ENCODE measurements at places on chromosomes 7 and 10.

DNA sequence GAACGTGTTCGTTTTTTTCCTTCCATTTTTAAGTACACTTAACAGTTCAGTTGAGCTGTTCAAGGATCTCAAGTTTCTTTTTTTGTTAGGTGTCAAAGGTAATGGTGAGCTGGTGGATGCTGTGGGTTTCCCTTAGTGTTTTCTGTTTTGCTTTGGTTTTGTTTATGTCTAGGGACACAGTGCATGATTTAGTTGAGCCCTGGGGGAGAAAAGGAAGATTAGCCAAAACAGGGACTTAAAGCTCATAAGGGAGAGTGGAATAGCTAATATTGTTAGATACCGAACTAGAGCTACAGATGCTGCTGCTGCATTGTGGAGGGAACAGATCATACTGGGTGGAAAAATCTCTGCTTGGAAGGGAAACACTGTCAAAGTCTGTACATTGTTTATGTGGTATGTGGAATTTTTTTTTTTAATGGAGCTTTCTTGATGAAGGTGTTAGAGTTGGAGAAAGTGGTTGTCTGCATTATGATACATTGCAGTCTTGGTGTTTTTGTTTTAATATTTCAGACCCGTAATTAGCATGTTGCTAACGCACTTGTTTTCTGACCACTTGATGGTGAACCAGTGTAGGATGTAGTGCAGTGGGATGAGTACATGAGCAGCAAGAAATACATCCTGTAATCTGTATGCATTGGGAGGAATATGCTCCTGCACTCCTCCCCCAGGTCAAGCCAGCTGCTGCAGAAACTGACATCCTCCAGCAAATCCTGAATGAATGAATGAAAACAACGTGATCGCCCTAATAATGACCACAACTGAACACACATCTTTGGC, 2.1 kb downstream of the GLCCI1 start:
- DNase-seq = no peak

- no peak for DNase-seq
Observed at GRCh38 chr7:19175241-19175640, 30.0 kb upstream of the FERD3L start.

GRCh38 chr7:47505312-47506007, 76.5 kb downstream of the TNS3 start:
- DNase-seq = no peak

DNA sequence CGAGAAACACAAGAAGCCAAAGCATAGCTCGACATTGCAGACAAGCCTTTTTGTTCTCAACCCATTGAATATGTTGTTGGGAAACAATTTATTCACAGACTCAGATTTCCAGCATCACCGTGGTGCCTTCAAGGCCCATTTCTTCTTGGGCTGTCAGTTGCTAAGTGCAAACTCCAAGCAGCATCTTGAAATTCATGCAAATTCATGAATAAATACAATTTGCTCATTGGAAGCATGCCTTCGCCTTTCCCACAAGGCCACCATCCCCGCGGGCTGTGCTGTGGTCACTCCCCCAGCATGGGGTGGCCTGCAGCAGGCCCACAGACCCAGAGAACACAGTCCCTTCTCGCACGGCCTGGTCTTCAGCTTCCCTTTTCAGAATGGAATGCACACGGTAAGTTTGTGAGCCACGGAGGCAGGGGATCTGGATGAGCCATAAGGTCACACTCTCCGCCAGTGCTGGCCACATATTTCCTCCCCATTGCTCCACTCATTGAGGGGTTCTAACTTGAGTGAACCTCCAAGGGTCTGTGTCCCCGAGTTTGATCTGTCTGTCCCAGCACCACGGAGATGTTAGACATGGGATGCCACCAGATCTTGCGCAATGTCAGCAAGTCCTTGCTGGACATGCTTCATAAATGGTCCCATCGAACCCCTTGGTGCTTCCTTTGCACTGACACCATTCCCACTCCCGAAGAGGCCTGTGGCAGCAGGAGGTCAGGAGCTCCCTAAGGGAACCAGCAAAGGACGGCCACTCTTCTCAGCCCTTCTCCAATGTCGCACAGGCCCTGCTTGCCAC, 109.5 kb downstream of the GFRA1 start:
- no peak for DNase-seq

GRCh38 chr7:111650456-111650999, 88.2 kb upstream of the IMMP2L start:
- DNase-seq = no peak

GRCh38 chr7:83362871-83363550, 200.3 kb upstream of the PCLO start:
- no peak for DNase-seq

- DNase-seq = no peak
Observed at GRCh38 chr7:18450019-18450418, 45.5 kb upstream of the HDAC9 start.

GRCh38 chr7:149147752-149148653, 750 bp downstream of the ZNF398 start:
- peak; percentile 81 for DNase-seq

- DNase-seq = no peak
Observed at GRCh38 chr10:17001961-17002749, 127.5 kb downstream of the CUBN start.
